NCI-H524 (cell line): ENCODE measurements at places on chromosomes 6 and 20.
A peak's percentile ranks its signal among the peaks of the same experiment; 100 is the strongest.

GRCh38 chr6:158909938-158910337 lies 90.1 kb downstream of the RSPH3 start:
- no peak for DNase-seq

DNA sequence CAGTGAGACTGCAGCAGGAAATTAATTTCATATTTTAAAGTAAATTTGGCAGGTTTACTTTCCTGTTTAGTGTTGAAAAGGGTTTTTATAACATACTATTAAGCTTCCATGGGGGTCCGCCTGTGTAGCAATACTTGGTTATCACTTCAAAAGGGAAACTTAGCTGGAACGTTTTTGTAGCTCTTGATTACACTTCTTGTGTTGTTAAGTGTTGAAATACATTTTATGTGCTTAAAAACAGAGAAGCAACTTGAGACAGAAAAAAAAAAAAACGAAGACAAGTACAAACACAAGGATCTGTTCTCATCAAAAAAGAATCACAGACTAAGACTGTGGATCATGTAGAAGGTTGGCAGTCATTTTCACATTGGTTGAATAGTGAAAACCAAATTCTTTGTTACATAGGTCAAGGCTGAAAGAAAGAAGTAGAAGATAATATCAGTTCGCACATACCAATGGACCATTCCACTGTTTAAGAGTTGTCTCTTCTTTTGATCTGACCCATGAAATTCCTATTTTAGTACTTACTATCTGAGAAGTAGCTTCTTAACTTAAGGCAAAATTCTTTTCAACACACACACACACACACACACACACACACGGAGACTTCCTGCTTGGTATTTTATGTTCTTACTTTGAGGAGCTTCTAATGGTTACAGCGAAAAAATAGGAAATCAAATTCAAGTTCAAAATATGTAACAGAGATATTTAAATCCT lies 113.9 kb upstream of the SLC35B3 start:
- DNase-seq: no peak

DNA sequence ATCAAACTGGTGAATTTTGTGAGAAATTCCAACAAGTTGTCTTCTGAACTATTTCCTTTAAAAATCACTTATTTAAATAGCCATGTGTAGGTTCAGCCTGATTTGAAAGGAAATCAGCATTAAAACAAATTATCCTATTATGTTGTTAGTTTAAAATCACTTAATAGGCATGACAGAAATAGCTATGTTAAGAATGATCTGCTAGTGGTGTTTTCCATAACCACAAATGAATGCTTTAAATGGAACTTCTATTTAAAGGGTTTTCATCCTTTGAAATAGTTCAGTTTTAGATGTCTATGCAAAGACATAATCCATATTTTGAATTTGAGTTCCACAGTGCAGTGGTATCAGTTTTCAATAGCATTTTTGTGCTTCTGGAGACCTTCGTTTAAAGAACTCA lies 120.1 kb downstream of the PLEKHG1 start:
- DNase-seq: no peak

DNA sequence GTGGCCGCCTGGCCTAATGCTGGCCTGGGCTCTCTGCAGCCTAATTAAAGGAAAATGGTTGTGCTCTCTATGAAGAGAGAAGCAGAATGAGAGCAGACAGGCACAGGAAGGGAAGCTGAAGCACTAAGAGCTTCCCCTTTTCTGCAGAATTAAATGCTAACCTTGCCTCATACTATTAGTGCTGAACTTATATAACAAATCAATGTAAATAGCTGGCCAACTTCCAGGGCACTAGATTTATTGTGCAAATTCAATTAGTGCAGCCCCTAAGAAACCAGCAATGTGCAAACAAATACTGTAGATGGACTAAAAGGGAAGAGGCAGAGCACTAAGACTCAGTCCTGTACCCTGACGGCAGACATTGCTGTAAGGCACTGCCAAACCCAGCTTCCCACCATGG lies 36.1 kb upstream of the INSM1 start:
- DNase-seq: no peak

DNA sequence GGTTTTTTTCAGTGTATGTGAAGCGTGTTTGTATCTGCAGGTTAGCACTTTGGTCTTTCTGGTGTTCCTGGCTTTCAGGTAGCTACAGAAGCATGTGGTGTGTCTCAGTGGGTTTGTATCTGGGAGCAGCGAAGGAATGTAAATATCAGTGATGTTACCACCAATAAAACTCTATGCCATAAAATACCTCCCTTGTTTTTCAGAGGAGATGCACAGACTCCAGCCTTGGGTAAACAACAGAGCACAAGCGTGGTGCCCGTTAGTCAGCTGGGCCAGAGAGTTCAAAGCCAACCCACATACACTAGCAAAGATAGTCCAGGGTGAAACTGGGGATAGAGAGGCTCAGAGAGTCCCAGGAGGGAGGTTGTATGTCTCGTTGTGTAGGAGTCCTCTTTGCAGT lies 393.8 kb downstream of the SMOC2 start:
- no peak for DNase-seq

DNA sequence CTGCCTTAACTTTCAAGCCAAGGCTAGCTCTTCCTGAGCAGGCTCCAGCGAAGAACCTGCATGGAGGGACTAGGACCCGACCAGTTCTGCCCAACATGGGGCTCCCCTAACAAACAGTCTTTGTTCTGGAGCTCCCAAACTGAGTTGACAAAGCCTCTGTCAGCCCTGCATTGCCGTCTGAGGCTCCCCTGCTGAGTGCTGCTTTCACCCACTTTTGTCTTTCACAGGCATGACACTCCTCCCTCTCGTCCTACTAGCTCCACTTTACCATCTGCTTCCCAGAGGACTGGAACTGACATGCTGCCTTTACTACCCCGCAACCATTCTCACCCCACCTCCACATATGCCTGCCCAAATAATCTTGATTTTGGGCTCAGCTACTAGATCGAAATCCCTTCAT lies 45.1 kb upstream of the B4GALT5 start:
- peak; percentile 39 for DNase-seq
